ENCODE measurements at places on chromosomes 13 and 19. TPM values are rescaled to one million over a fixed set of nuclear protein-coding genes. Genes with fewer than 3 reads are reported as not detected.

The ZNF227 gene
- 16.4 TPM for polyA plus RNA-seq

The ZNF729 gene
- not detected for polyA plus RNA-seq

The ZNF296 gene
- polyA plus RNA-seq, result 74.4 TPM

The OR10H1 gene
- not detected for polyA plus RNA-seq

The RNF225 gene
- polyA plus RNA-seq, result not detected

The SYNE4 gene
- polyA plus RNA-seq, result not detected

The POLRMT gene
- 41.9 TPM for polyA plus RNA-seq

The LSM14A gene
- 154 TPM for polyA plus RNA-seq

The ZSCAN4 gene
- polyA plus RNA-seq, result not detected

The ZNF440 gene
- polyA plus RNA-seq, result 1.7 TPM

The B9D2 gene
- 10.5 TPM for polyA plus RNA-seq

The NLRP5 gene
- polyA plus RNA-seq, result not detected

The PRKCG gene
- polyA plus RNA-seq, result not detected

The TMEM205 gene
- 101 TPM for polyA plus RNA-seq

The DCLK1 gene
- not detected for polyA plus RNA-seq

The TYROBP gene
- polyA plus RNA-seq, result 13.7 TPM

The S1PR5 gene
- polyA plus RNA-seq, result 5.1 TPM

The PPP1R13L gene
- 1.6 TPM for polyA plus RNA-seq

The MEIOSIN gene
- polyA plus RNA-seq, result not detected

The DAND5 gene
- polyA plus RNA-seq, result not detected

The IRGC gene
- not detected for polyA plus RNA-seq

The MUC16 gene
- not detected for polyA plus RNA-seq

The ZNF865 gene
- 0.36 TPM for polyA plus RNA-seq

The DZIP1 gene
- polyA plus RNA-seq, result not detected

The RFPL4A gene
- polyA plus RNA-seq, result not detected

The RCBTB1 gene
- polyA plus RNA-seq, result 8.5 TPM

The ERICH6B gene
- 0.45 TPM for polyA plus RNA-seq

The OSCAR gene
- polyA plus RNA-seq, result 0.40 TPM

The SMIM24 gene
- polyA plus RNA-seq, result not detected

The RASIP1 gene
- 0.26 TPM for polyA plus RNA-seq

The GPX4 gene
- 460 TPM for polyA plus RNA-seq

The NCAN gene
- polyA plus RNA-seq, result not detected

The ZNF345 gene
- 6.1 TPM for polyA plus RNA-seq

The MCF2L gene
- 1.7 TPM for polyA plus RNA-seq

The BRME1 gene
- polyA plus RNA-seq, result not detected

The CACNA1A gene
- polyA plus RNA-seq, result 3.1 TPM

The PSG11 gene
- polyA plus RNA-seq, result not detected

The ANGPTL8 gene
- polyA plus RNA-seq, result not detected

The CACNG7 gene
- polyA plus RNA-seq, result not detected

The ITGBL1 gene
- not detected for polyA plus RNA-seq

The PLA2G4C gene
- 2.4 TPM for polyA plus RNA-seq

The ZNF611 gene
- polyA plus RNA-seq, result 33.7 TPM

The ZNF737 gene
- 19.0 TPM for polyA plus RNA-seq

The ZIM2 gene
- not detected for polyA plus RNA-seq

The POGLUT2 gene
- 0.44 TPM for polyA plus RNA-seq

The ZNF540 gene
- polyA plus RNA-seq, result 5.1 TPM

The LILRA2 gene
- 0.73 TPM for polyA plus RNA-seq
